ENCODE measurements at places on chromosomes 6 and 20. TPM values are rescaled to one million over a fixed set of nuclear protein-coding genes. Genes with fewer than 3 reads are reported as not detected.

DNA sequence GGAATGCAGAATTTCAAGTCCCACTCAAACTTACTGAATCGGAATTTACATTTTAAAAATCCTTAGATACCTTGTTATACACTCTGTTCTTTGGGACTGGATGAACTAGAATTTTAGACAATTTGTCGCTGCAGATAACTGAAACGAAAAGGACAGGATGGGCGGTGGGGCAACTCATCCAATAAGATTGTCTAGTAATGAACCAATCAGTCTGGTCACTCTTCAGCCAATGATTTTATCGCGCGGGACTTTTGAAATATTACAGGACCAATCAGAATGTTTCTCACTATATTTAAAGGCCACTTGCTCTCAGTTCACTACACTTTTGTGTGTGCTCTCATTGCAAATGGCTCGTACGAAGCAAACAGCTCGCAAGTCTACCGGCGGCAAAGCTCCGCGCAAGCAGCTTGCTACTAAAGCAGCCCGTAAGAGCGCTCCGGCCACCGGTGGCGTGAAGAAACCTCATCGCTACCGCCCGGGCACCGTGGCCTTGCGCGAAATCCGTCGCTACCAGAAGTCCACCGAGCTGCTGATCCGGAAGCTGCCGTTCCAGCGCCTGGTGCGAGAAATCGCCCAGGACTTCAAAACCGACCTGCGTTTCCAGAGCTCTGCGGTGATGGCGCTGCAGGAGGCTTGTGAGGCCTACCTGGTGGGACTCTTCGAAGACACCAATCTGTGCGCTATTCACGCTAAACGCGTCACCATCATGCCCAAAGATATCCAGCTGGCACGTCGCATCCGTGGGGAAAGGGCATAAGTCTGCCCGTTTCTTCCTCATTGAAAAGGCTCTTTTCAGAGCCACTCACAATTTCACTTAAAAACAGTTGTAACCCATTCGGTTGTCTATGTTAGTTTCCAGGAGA, 41.9 kb upstream of the HFE start:
- DNase-seq = peak; percentile 60
- H3K4me3 ChIP-seq = peak overlapping the region; percentile 24
- H3K27me3 ChIP-seq = peaks cover 7% of the 10 kb centered on the region
- H3K27ac ChIP-seq = no peak overlapping the region
- no peaks in the 10 kb centered on the region for H3K36me3 ChIP-seq

VPS52 gene
- total RNA-seq = 76.5 TPM

DNA sequence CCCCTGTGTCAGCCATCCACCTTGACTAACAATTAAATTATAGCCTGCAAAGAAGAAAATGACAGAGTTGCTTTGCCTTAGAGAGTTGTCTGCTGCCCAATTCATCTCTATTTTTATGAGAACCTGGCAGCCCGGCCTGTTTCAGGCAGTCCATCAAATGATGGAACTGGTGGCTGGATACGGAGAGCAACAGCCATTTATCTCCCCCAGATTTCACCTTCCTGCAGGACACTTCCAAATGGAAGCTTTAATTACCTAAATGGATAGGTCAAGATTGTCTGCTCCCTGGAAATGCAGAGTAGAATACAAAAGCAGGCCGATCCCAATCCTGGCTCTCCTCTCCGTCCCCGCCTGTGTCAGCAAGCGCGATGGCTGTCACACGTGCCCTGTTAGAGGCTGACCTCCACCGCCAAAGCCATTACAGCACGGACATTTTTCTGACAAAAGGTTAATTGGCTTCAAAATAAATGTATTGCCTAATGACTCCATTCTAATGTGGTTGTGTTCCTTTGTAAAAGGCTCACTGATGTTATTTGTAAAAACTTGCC, 86.7 kb downstream of the PACRG start:
- H3K36me3 ChIP-seq = no peaks in the 10 kb centered on the region
- no peaks in the 10 kb centered on the region for H3K27me3 ChIP-seq
- no peaks in the 10 kb centered on the region for H3K4me1 ChIP-seq

GRCh38 chr20:63202811-63203526, 13.0 kb downstream of the YTHDF1 start:
- H3K27ac ChIP-seq = no peak overlapping the region
- H3K4me3 ChIP-seq = no peak overlapping the region
- H3K4me1 ChIP-seq = no peaks in the 10 kb centered on the region
- peaks cover 9% of the 10 kb centered on the region for H3K36me3 ChIP-seq

DNA sequence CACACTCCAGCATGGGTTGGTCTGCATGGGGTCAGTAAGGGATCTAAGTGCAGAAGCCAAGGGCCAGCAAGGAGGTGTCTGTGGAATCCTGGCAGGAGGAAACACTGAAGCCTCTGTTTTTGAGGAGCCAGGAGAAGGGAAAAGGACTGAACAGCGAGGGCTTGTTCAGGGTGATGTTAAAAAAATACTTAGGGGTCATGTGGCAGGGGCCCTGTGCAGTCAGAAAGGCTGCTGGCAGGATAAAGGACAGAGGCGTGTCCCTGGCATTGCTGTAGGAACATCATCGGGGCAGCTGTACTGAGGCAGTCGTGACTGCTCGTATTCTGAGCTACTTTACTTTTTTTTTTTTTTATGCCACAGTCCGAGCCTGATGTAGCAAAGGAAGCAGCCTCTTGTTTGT, 127.1 kb upstream of the ZFP64 start:
- H3K4me3 ChIP-seq = no peak overlapping the region
- no peaks in the 10 kb centered on the region for H3K4me1 ChIP-seq
- H3K27me3 ChIP-seq = no peaks in the 10 kb centered on the region
- DNase-seq = no peak
- no peak overlapping the region for H3K27ac ChIP-seq
- no peaks in the 10 kb centered on the region for H3K36me3 ChIP-seq

PABPC1L gene
- total RNA-seq = 81.0 TPM

DNA sequence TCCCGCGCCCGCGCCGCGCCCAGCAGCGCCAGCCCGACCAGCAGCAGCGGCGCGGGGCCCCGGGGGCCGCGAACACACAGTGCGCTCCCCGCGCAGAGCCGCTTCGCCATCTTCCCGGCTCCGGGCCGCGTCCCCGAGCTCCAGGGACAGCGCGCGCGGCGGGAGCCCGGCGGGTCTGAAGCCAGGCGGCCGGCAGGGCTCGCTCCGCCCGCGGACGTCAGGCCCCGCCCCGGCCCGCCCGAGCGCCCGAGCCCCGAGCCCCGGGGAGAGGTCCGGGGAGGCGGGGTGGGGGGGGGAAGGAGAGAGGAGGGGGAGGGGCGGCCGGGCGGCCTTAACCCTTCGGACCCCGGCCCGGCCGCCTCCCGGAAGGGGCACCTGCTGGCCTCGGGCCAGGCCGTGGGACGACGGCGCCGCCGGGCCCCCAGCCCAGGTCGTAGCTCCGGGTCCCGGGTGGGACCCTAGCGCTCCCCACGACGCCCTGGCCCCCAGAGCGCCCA, at the start of gene LAMA5:
LAMA5 (minus strand) TSS at position 177 of the 497 bp plus-strand sequence; CDS start at position 110, 67 bp downstream.
- no peaks in the 10 kb centered on the region for H3K27me3 ChIP-seq
- peak; percentile 70 for DNase-seq
- no peak within 1 kb of the TSS for H3K27ac ChIP-seq
- peaks cover 26% of the 10 kb centered on the region for H3K4me1 ChIP-seq
- H3K4me3 ChIP-seq = peak within 1 kb of the TSS; percentile 69

DNA sequence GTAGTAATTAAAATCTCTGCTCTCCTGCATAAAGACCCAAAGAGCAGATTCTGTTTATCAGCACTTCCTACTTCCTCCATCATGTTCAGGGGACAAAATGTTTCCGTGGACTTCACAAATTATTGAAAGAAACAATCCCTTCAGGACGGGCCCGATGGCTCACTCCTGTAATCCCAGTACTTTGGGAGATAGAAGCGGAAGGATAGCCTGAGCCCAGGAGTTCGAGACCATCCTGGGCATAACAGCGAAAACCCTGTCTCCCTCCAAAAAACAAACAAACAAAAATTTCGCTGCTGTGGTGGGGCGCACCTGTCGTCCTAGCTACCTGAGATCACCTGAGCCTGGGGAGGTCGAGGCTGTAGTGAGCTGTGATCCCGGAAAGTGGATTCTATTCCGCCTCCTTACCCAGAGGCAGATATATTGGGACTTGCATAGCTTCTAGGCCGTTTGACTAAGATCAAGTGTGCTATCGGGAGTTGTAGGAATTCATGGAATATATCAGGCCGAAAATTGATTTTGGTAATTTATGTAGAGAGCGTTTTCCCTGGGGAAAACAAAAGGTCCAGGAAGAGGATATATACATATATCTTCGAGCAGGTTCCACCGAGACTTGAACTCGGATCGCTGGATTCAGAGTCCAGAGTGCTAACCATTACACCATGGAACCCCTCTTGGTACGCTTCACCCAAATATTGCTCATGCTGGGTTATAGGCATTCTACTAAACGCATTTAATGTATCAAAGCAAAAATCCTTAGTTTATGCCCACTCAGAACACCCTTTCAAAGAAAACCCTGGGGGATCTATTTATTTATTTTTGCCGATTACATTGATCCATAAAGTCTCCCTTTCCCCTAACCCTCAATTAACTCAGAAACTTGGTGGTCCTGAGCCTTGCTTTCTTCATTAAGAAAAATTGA, 74.5 kb upstream of the ZNF184 start:
- no peaks in the 10 kb centered on the region for H3K4me1 ChIP-seq
- no peak overlapping the region for H3K27ac ChIP-seq
- no peak overlapping the region for H3K4me3 ChIP-seq

DNA sequence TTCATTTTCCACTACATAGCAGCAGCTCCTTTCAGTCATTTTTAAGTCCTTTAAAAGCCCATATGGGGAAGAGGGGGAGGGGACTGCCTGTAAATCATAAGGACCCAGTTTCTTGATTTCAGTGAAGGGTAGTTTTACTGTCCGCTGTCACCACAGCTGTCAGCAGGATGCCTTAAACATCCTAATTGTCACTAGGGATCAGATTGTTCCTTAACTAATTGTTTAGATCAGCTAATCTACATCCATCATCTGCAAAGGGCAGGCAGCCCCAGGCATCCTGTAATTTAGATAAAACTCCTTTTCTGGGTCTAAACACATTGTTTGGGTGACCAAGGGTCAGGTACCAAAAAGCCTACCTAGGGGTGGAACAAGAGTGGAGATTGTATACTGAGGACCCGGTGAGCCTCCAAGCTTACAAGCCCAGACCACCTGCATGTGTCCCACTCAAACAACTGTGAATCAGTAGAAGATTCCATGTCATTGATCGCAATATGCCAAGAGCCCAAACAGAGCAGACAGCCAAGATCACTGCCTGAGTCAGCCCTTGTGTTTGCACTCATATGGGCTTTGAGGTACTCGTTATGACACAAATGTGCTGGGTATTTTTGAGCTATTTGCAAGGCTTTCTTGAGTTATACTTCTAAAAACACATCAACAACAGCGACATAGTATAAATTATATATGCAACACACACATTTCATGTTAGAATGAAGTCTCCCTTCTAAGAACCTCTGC, 198.7 kb upstream of the CEP162 start:
- DNase-seq = no peak
- H3K27me3 ChIP-seq = no peaks in the 10 kb centered on the region
- H3K4me1 ChIP-seq = no peaks in the 10 kb centered on the region
- H3K4me3 ChIP-seq = no peak overlapping the region

- H3K27ac ChIP-seq = no peak overlapping the region
- no peaks in the 10 kb centered on the region for H3K27me3 ChIP-seq
- peaks cover 19% of the 10 kb centered on the region for H3K4me1 ChIP-seq
- no peak for DNase-seq
- H3K4me3 ChIP-seq = no peak overlapping the region
Measured at GRCh38 chr20:25289886-25290597, 42.2 kb downstream of the PYGB start.

JPH2 gene
- not detected for total RNA-seq

DNA sequence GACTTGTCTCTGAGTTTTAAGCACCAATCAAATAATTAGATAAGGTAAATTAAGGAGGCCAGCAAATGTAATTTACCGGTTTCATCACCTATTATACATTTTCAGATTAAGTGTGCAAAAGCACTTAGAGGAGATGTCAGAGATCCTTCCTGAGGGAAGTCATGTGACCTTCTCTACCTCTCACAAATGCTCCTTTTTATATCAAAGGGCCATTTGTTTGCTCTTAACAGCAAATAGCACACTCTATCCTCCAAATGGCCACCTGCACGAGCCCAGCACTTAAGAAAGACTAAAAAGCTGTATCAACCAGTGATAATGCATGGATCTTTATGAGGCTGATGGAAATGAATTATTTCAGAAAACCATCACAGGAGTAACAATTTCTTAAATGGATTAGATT, 149.4 kb downstream of the ELOVL4 start:
- H3K36me3 ChIP-seq = no peaks in the 10 kb centered on the region
- H3K27me3 ChIP-seq = no peaks in the 10 kb centered on the region
- no peak for DNase-seq
- no peak overlapping the region for H3K4me3 ChIP-seq

DNA sequence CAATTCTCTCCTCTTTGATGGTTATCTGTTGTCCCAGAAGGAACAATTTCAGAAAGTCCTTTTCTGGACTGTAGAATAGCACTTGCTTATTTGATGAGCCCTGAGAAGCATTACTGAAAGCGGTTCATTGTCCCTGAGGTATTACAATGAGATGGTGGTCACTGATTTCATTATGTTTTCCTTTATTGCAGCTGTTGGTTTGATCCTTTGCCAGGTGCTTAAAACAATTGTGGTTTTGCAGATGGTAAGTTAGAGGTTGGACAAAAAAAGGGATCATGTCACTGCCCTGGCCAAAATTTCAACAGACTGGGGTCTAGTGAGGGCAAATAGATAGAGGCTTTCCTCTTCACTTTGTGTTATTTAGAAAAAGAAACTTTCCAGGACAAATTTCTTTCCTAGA, 61.9 kb downstream of the ESR1 start:
- H3K4me1 ChIP-seq = 0 out of 2 replicates have a peak, but pooled peaks cover 2% of the 10 kb centered on the region
- H3K27ac ChIP-seq = no peak overlapping the region

DNA sequence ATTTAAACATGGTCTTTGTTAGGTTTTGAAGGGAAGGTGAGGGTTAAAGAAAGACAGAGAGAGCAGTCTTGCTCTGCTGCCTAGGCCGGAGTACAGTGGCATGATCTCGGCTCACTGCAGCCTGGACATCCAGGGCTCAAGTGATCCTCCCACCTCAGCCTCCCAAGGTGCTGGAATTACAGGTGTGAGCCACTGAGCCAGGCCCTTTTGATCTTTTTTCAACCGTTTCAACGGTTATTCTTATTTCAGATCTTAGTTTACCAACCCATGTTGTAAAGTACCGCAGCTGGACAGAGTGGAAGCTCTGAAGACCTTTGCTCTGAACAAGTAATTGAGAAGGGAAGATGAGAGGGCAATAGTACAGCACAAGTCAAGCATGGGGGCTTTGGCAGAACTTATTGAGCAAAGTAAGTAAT, 1.2 kb upstream of the SRPK1 start:
- H3K4me1 ChIP-seq = peaks cover 29% of the 10 kb centered on the region
- no peak for DNase-seq
- H3K36me3 ChIP-seq = peaks cover 20% of the 10 kb centered on the region
- H3K27me3 ChIP-seq = no peaks in the 10 kb centered on the region
- no peak overlapping the region for H3K4me3 ChIP-seq

DNA sequence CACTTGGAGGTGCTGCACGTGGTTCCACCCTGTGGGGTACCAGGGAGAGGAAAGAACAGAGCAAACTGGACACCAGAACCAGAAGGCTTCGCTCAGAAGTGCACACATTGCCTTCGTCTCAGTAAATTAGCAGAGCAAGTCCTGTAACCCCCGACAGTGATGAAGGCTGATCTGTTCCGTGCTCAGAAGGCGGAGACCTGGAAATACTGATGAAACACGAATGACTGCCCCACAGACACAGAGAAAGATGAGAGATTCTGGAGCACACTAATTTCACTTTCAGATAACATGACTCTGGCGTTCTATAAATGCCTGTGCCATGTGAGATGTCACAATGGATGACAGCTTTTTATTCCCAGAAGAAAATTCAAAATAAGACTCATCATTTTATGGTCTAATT, 44.2 kb upstream of the CCR6 start:
- no peak overlapping the region for H3K4me3 ChIP-seq
- DNase-seq = no peak
- no peak overlapping the region for H3K27ac ChIP-seq
